Thoracic aorta (tissue), 2 donors: ENCODE measurements at places on chromosomes 7 and 10. TPM values are rescaled to one million over a fixed set of nuclear protein-coding genes. Genes with fewer than 3 reads are reported as not detected.

- no peak for DNase-seq
Observed at GRCh38 chr7:157224627-157225026, 85.9 kb downstream of the UBE3C start.

DNA sequence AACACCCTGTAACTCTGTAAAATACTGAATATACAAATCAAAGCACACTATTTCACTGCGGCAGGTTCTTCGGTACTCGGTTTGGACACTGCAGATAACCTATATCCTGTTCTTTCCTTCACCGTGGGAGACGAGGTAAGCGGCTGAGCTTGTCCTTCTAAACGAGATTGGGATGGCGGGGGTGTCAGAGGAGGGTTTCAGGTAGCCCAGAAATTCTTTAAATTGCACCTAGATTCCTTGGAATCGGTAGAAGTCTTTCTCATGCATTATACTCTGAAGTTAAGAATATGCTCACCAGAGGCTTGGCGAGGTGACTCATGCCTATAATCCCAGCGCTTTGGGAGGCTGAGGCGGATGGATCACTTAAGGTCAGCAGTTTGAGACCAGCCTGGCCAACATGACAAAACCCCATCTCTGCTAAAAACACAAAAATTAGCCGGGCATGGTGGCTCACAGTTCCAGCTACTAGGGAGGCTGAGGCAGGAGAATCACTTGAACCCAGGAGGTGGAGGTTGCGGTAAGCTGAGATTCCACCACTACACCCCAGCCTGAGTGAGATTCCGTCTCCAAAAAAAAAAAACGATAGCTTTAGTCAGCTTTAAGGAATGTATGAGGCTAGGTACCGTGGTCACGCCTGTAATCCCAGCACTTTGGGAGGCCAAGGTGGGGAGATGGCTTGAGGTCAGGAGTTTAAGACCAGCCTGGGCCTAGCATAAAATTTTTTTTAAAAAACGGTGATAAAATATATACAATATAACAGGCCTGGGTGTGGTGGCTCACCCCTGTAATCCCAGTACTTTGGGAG lies 10.1 kb upstream of the LAT2 start:
- no peak for DNase-seq

GRCh38 chr7:121620953-121621606 lies 225.0 kb upstream of the FAM3C start:
- no peak for DNase-seq

DNA sequence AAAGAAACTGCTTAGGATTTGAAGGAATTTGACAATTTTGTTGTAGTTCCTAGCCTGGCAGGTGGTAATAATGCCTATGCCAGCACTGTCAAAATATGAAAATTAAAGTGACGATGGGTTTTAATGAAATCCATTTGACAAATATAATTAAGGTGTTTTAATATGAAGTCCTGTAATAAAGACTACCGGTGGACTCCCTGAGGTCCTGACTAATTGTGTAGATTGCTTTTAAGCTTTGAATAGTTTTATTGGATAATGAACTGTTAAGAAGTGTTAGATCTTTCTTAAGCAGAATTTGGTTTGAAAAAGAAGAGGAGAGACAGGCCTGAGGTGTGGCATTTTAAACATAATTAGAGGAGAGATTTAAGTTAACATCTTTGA lies 197.2 kb downstream of the VTI1A start:
- no peak for DNase-seq

- DNase-seq = no peak
Observed at GRCh38 chr7:129649128-129649690, 37.7 kb downstream of the NRF1 start.

Gene LLCFC1
- total RNA-seq = not detected
